ENCODE measurements at places on chromosomes 11 and 22.

DNA sequence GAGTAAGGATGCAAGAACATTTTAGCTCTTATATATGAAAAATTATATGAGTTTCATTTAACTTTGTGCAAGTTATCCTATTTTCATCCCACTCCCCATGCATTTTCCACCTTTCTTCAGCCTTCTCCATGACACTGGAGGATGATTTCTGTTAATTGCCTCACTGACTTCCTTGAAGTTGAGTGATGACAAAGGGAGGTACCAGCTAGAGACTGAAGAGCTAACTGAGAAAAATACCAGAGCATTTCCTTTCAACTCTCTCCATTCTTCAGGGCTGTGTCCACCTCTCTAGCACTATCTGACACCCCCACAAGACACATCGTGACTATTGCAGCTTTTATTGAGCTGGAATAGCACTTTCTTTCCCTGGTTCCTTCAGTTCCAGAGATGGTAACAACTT is 711.6 kb upstream of the LRRC4C start:
- DNase-seq, result no peak

DNA sequence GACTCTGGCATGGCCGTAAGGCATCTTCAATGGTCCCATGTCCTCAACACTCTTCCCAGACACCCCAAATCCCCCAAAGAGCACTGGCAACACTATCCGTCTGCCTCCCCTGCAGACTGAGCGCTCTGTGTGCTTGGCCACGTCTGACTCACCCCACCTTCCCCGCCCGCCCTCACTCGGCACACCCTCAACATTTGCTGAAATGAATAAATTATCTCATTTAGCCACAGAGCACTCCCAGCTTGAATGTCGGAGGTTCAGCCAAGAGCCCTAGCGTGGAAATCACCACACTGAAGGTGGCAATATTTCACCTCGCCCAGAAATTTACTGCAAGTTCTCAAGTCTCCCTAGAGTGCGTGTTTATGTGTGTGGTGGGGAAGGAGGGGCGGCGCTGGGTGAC is 46.6 kb upstream of the TCF20 start:
- DNase-seq, result peak; percentile 53

GRCh38 chr11:128021349-128022006 is 565.9 kb downstream of the ETS1 start:
- DNase-seq, result no peak

- DNase-seq, result no peak
Observed at GRCh38 chr11:115751243-115752015, 247.2 kb upstream of the CADM1 start.

GRCh38 chr11:121055076-121055475 is 31.2 kb downstream of the TBCEL start:
- DNase-seq, result no peak

- DNase-seq, result no peak
Observed at GRCh38 chr11:35747668-35748067, 85.1 kb downstream of the TRIM44 start.

DNA sequence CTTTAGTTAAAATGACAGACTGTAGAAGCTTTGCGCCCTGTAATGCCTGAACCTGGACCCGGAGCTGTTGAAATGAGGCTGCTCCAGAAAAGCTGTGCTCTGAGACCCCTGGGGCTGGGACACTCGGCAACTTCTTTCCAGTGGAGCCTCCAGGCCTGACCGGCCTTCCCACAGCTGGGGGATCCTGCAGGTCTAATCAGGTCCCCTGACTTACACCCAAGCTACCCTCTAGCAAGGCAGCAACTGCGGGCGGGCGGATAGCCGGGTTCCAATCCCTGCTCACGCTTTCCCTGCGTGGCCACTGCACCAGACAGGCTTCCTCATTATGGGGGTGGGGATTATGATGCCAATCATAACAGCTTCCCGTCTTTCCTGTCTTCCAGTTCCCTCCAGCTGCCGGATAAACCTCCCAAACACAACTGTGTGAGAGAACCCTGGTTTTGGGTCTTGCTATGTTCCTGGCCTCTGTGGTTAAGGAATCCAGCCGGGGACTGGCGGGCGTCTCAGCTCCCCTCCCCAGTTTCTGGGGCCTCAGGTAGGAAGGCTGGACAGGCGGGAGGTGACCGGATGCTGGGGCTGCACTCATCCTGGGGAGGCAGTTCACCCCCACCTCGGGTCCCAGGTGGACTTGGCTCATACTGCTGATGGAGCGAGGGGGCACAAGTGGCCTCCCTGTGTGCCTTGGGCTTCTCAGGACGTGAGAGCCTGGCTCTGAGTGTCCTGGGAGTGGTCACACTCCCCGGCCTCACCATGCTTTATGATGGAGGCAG is 38.6 kb downstream of the PARVG start:
- DNase-seq, result no peak

GRCh38 chr11:79030448-79030847 is 410.4 kb downstream of the TENM4 start:
- no peak for DNase-seq

DNA sequence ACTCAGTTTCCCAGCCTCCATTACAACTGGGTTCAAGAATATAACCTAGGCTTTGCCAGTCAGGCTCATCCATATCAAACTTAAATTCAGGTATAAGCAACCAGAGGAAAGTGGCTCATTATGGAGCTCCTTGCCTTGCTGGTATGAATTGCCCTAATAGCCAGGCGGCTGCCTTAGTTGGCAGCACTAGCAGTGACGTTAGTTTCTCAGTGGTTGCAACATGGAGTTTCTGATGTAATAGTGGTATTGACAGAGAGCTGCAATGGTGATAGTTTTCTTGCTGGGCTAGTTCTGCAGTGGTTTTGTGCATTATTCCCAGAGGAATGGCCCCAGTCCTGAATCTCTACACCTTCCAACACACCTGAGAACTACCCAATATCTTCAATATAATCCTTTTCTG is 3.8 kb upstream of the TMEM123 start:
- no peak for DNase-seq

- DNase-seq, result no peak
Observed at GRCh38 chr22:47842119-47842518, 1079.7 kb downstream of the TBC1D22A start.

DNA sequence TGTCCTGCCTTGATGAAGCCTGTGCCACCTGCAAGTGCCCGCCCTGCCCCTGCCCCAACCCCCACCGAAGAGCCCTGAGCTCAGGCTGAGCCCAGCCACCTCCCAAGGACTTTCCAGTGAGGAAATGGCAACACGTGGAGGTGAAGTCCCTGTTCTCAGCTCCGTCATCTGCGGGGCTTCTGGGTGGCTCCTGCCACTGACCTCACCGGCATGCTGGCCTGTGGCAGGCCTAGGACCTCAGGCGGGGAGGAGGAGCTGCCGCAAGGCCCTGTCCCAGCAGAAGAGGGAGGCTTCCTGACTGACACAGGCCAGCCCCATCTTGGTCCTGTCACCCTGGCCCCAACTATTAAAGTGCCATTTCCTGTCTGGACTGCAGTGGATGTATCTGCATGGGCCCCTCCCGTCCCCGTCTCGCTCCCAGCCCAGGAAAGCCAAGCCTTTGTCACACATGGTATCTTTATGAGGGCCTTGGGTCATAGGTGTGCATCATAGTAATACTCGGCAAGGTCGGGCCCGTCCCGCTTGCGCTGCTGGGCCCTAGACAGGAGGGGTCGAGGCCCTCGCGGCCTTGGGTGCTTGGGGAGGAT is 882 bp downstream of the FREY1 start:
- DNase-seq, result no peak

DNA sequence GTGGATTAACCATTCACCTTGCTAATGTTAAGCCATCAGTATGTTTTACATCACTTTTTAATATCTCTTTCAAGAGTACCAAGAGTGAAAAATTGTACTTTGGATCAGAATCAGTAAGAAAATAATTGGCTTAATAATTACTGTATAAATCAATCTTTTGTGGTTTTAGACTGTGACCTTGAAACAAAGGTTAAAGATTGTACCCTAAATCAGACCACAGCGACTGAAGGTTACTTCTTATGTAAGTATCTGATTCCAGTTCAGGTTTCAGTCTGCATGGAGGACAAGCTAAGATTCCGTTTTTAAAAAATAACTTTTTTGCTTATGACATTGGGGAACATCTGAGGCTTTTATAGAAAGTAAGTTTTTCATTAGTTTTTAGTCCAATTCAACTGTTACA is 18.9 kb downstream of the CAT start:
- no peak for DNase-seq

DNA sequence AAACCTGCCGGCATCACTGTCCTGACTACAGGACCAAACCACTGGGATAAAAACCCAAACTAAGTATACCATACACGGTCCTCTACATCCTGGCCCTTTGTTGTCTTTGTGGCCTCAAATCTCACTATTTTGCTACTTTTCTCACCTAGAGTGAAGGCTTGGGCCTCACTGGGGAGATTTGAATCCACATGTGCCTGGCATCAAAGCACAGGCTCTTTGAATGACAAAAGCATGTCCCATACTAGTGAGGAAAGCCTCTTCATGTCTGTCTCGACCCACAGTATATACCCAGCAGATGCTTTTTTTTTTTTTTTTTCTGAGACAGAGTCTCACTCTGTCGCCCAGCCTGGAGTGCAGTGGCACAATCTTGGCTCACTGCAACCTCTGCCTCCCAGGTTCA is 72.5 kb upstream of the DRD2 start:
- DNase-seq, result no peak

GRCh38 chr11:76550781-76551180 is 106.0 kb downstream of the EMSY start:
- no peak for DNase-seq

- DNase-seq, result no peak
Observed at GRCh38 chr11:108588287-108588686, 5.3 kb downstream of the EXPH5 start.

DNA sequence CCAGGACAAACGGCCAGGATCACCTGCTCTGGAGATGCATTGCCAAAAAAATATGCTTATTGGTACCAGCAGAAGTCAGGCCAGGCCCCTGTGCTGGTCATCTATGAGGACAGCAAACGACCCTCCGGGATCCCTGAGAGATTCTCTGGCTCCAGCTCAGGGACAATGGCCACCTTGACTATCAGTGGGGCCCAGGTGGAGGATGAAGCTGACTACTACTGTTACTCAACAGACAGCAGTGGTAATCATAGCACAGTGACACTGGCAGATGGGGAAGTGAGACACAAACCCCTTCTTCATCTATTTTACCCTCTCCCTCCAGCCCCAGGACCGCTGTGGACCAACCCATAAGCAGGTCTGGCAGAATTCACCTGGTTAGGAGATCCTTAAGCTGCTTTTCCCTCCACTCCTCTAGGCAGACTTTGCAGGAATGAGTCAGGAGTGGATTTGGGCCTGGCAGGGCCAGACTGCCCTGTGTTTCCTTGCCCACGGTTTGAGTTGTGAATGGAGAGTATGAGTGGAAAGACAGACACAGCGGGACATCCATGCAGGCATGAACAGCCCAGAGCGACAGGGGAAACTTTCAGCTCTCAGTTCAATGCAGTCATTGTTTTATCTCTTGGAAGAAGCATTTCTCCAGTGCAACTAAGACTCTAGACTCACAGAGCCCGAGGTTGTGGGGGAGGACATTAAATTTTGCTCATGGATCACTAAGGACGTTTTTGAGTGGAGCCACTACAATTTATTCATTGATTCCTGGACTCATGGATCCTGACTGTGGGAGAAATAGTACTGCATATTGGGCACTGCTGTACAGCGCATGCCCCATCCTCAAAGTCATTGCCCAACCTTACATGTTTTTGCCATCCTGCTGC is 75.3 kb upstream of the IGLL5 start:
- DNase-seq, result no peak

- no peak for DNase-seq
Observed at GRCh38 chr11:100930185-100930778, 199.3 kb downstream of the PGR start.

GRCh38 chr11:123692961-123693360 is 38.5 kb upstream of the SCN3B start:
- no peak for DNase-seq

- no peak for DNase-seq
Observed at GRCh38 chr11:120066738-120067437, 71.0 kb downstream of the TRIM29 start.

- DNase-seq, result no peak
Observed at GRCh38 chr11:19878520-19878919, 165.9 kb downstream of the NAV2 start.

GRCh38 chr11:75845324-75845723 is 30.3 kb downstream of the UVRAG start:
- no peak for DNase-seq

DNA sequence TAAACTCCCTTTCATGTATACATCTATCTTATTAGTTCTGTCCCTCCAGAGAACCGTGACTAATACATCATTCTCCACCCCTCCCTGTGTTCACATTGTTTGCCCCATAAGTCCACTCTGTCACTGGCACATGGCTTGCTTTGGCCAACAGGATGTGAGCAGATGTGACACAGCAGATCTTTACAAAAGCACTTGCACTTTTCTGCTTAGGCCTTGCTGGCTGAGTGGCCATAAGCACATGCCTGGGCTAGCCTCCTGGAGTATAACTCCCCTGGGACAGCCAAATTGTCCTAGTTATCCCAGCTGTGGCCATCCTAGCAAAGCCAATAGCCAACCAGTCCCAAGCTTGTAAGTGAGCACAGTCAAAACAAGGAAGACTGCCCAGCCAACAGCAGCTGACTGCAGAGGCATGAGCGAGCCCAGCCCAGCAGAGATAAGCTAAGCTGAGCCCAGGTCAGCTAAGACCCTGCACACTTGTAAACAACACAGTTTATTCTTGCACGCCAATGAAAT is 9.7 kb upstream of the RCN1 start:
- DNase-seq, result no peak

- DNase-seq, result no peak
Observed at GRCh38 chr11:128924510-128925249, 18.0 kb downstream of the TP53AIP1 start.

GRCh38 chr11:94762208-94762607 is 5.9 kb upstream of the AMOTL1 start:
- no peak for DNase-seq

- DNase-seq, result no peak
Observed at GRCh38 chr22:29009148-29009547, 52.5 kb downstream of the C22orf31 start.

- DNase-seq, result no peak
Observed at GRCh38 chr22:30077279-30077880, 2.9 kb upstream of the HORMAD2 start.

DNA sequence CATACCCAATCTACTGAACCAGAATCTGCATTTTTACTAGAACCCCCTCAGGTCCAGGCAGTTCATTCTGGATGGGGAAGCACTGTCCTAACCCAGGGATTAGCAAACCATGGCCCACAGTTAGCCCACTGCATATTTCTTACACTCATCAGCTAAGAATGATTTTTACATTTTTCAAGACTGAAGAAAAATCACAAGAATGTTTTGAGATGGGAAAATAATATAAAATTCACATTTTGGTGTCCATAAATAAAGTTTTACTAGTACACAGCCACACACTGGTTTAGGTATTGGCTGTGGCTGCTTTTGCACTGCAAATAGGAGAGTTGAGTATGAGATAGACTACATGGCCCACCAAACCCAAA is 59.4 kb downstream of the PPFIBP2 start:
- no peak for DNase-seq

Measured in stimulated activated CD8-positive, alpha-beta memory T cell treated with anti-CD3 and anti-CD28 coated beads, Interleukin-12 subunit alpha, Interleukin-12 subunit beta, amount 100 ng/mL, for 4 hours (primary cell).